ENCODE measurements at places on chromosomes 11 and 22.

- DNase-seq: no peak
These were observed 18.7 kb upstream of the NAT10 start for GRCh38 chr11:34086554-34087283.

DNA sequence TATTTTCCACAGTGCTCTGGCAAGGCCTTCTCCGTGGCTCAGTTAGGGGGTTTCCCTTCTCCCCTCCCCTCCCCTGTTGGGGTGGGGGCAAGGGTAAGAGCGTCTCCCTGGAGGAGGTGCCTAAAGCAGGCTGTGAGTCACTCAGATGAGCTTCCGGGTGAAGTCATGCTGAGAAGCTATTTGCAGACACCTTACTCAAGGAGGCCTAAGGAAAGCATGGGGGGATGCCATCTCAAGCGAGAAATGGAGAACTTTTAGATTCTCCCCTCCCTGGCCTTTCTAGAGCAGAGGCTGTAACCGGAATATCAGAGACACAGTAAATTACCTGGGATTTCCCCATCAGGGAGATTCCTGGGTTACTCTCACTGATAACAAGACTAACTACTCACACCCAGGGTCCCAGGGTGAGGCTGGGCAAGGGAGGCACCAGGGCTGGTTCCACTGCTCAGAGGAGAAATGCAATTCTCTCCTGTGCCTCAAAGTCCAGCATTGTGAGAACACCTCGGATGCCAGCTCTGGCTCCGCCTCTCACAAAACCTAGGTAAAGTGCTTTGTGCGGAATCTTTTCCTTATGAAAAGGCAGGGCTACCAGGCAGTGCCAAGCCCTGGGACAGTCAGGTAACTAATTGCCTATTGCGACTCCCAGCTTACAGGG is 123.6 kb downstream of the ABTB2 start:
- peak; percentile 74 for DNase-seq

- no peak for DNase-seq
These were observed 64.0 kb downstream of the SOX6 start for GRCh38 chr11:16292167-16292859.

DNA sequence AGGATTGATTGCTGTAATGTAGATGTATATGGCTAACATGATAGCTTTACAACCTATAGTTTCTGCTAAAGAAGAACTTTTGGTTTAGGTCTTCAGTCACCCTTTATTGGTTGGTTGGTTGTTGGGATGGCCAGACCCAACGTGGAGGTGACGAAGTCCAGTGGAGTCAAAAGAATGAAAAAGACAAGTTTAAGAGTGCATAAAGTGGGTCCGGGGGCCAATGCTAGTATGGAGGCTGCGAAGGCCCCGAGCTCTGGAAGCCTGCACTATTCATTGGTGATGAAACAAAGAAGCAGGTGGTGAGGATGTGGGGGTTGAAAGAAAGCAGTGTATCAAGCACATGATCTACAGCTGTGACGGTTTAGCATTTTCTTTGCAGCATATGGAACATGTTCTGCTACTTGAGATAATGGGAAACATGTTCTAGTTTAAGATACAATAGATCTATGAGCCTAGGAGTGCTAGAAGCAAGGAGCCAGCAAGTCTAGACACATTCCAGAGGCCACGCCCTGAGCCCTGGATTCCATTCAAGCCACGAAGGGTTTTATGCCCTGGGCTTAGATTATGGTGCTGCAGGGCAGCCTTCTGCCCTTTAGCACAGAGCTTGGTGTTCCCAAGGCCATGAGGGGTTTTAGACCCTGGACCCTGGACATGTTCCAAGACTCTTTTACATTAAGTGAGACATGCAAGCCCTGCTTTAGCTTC is 6.3 kb downstream of the TCP11L1 start:
- no peak for DNase-seq

DNA sequence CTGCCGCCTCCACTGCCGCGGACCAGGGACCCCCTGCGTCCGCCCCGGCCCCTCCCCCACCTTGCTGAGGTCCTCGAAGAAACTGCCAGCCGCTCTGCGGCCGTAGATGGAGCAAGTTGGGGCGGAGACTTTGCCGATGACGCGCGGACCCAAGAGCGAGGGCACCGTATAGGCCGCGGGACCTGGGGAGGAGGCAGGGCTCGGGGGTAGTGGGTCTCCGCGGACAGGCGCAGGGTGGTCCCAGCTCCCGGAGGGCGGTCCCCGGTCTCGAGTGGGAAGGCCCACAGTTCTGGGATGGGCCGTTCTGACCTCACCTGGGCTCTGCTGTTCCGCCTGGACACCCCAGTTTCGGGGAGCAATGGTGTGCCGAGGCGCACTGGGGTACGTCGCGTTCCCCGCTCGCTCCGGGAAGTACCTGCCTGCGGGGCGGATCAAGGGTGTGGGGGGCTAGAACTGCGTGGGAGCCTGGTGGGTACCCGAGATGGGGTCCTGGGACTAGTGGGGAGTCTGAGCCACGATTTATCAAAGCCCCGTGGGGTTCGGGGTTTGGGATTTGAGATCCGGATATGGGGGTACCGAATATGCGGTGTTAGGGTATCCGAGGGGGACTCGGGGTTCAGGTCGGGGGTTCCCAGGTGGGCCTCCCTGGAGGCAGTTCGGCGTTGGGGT is 1.2 kb upstream of the TYMP start:
- DNase-seq: peak; percentile 87

- no peak for DNase-seq
These were observed 66.3 kb upstream of the CHRM4 start for GRCh38 chr11:46457659-46458424.

DNA sequence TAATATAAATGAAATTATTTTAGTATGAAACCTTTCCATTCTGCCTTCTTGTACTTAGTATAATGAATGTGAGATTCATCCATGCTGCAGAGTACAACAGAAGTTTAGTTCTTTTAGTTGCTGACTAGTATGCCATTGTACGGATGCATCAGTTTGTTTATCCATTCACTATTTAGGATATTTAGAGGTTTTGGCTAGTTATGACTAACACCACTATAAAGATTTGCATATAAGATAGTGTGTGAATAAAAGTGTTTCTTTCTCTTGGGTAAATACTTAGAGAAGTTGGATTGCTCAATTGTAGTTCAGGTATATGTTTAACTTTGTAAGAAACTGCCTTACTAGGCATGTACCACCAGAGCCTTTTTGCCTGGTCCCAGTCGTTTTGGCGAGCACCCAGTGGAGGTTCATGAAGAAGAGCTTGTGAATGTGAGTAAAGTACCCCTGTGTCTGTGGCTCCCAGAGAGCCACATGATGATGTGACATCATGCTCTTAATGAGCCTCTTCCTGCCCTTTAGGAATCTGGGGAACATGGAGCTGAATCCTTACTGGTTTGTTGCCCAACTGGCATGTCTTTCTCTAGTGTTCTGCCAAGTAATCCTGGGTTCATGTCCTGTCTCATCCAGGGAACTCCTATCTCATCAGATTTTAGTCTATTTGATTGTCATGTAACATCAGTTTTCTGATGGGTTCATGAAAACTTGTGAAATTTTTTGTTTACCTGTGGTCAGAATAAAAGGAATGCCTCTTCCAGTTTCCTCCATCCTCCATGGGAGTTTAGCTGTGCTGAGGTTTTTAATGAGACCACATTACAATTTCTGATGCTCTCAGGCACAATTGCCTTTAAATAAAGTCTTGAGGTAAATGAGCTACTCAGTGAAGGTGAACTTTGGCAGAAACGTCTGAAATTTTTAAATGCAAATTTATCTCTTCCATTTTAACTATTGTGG is 234.8 kb downstream of the CASP12 start:
- DNase-seq: no peak

GRCh38 chr22:46545086-46545792 is 7.8 kb upstream of the CELSR1 start:
- no peak for DNase-seq

GRCh38 chr11:13229136-13229535 is 48.5 kb upstream of the BMAL1 start:
- DNase-seq: no peak

DNA sequence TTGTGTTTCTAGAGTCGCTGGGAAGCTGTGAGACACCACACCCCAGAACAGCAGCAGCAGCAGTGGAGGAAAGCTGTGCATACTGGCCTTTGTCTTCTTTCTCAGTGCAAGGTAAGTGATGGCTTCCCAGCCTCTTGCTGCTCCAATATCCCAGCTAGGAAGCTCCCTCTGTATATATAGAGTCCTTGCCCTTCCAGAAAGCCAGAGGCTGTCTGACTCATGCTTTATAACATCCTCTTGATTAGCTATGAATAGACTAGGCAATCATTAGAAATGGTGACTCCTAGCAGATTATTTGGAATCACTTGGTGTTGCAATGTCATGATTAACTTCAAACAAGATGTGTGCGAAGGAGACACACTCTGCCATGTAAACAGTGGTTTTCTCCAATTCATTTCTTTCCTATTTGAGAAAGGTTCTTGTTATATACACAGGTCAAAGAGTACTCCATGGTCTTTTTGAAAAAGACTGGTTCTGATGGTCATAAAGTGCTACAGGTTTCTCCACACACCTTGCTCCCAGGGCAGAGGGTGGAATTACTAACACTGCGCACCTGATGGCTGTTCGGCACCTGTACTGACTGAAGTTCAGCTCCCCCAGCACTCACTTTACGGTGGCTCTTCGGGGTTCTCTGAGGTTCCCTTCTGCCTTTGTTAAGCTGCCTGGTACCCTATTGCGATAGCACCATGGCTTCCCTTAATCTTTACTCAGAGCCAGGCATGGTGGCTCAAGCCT is at the start of gene MMP1:
Gene MMP1 (minus strand): TSS at position 149 of the 735 bp plus-strand sequence. CDS start 68 bp downstream, at position 81.
- no peak for DNase-seq

DNA sequence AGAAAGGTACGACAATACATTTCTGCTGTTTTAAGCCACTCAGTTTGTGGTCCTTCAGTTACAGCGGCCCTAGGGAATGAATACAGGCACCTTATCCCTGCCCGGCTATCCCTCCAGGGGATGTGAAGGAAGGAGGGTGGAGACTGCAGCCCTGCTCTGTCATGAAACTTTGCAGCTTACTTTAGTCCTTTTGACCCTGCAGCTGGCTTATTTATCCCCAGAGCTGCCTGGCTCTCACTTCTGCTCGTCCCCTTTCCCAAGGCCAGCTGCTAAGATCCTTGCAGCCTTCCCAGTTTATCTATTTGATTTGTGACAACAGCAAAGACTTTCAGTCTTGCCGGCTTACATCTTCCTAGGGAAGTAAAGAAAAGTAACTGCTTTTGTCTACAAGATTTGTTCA is 55.2 kb downstream of the SC5D start:
- no peak for DNase-seq

- no peak for DNase-seq
These were observed 153.6 kb downstream of the SNX19 start for GRCh38 chr11:130762638-130763037.

DNA sequence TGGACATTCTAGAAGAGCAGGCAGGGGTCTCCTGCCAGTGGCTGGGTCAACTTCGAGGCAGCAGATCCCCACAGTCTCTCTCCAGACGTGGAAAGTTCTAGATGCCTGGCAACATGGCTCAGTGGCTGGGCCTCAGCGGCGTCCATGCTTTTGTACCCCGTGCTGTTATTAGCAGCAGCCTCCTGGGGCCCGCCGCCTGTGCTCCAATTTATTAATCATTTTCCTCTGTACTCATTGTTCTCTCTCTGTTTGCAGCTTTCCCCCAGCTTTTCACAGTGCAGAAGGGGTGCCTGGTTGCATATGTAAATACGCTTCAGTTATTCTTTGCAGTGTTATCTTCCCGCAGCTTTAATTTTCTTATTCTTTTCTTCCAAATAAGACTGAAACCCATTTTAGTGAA is 515.1 kb downstream of the TBC1D22A start:
- DNase-seq: no peak

- DNase-seq: peak; percentile 46
These were observed 10.2 kb downstream of the SERPIND1 start for GRCh38 chr22:20783844-20784723.

DNA sequence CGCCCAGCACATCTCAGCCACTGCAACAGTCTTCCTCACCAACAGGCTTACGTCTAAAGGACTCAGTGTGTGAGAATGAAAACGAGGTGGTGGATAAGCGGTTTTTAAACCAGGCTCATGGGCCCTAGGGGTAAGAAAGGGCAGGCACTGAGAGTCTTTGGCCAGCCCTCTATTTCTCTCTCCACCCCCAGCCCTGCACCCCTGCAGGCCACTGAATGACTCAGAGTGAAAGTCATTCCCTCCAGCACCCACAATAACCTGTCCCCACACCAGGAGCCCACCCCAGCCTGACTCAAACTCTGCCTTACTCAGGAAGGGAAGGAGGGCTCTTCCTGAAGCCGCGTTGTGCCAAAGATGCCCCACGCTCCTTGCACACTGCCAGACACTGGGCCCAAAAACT is 72.0 kb downstream of the LARGE1 start:
- no peak for DNase-seq

DNA sequence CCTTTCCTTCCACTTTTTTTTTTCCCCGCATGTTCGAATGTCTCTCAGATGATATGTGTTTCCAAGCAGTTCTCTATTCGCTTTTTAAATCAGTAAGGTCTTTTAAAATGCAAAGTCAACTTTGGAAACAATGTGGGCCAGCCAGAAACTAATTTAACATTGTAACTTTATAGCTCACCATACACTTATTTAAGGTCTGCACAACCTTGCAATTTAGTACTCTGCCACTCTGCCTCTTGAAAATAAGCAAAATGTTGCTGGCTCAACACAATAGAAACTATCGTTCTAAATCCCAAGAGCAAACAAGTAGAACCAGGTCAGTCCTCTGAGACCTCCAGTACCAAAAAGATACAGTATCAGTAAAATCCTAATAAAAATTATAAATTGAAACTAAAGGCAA is 109.0 kb downstream of the SIK3 start:
- no peak for DNase-seq

- DNase-seq: no peak
These were observed 44.2 kb upstream of the TH start for GRCh38 chr11:2215561-2216399.

DNA sequence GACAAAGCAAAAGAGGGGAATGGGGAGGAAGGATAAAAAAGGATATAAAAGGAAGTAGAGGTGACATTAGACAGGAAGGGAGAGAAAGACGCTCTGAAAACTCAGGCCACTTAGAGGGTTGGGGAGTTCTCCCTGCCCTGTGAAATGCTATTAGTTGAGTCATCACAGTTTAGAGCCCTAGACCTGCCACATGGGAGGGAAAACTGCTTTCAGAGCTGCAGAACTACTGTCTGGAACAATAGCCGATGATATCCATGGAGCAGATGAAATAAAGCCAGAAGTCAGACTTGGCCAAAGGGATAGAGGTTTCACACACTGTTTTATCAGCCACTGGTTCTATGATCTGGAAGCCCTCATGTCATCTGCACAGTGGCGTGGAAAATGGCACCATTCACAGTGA is 157.9 kb downstream of the NCAM1 start:
- no peak for DNase-seq

DNA sequence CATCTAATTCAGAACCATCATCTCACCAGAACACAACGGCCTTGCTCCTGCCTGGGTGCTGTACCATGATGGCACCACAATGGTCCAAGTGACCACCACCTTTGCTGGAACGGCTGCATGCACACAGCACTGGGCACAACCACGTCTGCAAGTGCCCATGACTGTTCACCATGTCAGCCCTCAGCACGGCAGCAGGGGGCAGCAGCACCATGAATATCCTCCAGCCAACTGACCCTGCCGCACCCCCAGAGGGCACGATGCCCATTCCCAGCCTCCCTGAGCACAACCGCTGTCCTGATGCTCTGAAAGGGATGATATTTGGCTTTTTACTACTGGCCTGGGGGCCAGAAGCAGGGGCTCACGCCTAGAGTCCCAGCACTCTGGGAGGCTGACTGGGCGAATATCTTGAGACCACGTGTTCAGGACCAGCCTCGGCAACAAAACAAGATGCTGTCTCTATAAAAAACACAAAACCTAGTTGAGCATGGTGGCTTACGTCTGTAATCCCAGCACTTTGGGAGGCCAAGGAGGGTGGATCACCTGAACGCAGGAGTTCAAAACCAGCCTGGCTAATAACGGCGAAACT is 25.7 kb downstream of the DRD4 start:
- DNase-seq: peak; percentile 44
